Ovary (tissue), 10 donors: ENCODE measurements at places on chromosomes 11 and 22.

GRCh38 chr22:32473388-32473952 lies 1.1 kb upstream of the FBXO7 start:
- peak; percentile 16 for DNase-seq

DNA sequence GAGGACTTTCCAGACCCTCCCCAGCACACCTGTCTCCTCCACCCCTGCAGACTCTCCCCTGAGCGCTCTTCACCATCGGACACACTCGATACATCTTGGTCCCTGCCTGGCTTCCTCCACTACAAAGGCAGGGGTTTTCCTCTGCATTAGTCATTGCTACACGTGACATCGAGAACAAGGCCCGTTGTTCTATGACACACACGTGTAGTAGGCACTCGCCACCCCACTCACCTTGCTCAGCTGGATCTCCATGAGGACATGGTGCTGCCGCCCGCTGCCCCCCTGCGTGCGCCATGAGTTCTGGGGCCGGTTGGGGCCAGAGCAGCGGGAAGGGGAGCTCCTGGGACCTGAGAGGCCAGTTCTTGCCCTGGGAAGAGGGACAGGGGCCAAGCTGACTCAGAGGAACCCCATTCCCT lies 16.7 kb downstream of the ATG2A start:
- DNase-seq: no peak

- DNase-seq: no peak
Observed at GRCh38 chr22:19480789-19481188, 1.1 kb downstream of the CDC45 start.

DNA sequence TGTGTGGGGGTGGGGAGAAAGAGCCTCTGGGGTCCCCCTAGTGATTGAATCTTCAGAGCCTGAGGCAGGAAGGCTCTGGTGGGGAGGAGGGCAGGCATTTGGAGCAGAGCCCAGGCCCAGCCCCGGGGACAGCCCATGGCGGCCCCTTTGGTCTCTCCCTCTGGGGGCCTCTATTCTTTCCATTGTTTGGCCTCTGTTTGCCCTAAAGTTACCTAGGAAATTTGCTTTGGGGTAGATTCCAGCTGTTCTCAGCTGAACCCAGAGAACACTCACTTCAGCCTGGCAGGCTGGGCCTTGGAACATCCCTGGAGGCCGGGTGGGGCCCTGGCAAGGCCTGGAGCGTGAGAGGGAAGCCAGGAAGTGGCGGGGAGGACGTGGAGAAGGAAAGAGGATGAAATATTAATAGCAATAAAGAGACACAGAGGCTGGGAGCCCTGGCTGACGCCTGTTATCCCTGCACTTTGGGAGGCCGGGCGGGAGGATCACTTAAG lies 22.9 kb upstream of the A4GALT start:
- DNase-seq: peak; percentile 86

- no peak for DNase-seq
Observed at GRCh38 chr11:21323617-21324016, 654.2 kb downstream of the NELL1 start.

GRCh38 chr11:57348636-57349313 lies 10.6 kb downstream of the P2RX3 start:
- DNase-seq: no peak

- DNase-seq: peak; percentile 8
Observed at GRCh38 chr11:2665526-2666400, 34.0 kb downstream of the KCNQ1OT1 start.

DNA sequence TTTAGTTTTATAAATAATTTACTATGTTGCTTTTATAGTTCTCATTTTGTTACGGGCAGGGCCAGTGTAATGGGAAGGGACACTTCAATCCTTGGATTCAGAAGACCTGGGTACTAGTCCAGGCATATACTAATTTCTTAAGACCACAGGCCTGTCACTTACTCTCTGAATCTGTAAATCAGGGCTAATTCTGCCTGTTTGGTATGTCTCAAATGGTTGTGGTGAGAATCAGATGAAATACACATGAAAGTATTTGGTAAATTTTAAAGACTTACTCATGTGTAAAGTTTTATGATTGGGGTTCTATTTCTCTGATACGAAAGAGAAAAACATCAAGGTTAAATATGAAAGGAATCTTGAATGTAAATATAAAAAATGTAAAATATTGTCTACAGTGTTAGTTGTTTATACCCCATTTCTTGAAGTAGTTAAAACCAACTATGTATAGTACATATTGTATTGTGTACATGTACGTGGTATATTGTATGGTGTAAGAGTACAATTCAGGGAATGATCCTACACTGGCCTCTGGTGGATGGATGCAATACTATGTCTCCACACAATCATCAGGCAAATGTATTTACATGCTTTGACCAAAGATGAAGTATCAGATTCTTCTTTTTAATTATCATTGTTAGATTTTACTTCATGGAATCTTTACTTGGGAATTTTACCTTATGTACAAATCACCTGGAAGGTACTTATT lies 24.5 kb upstream of the RAG2 start:
- no peak for DNase-seq

GRCh38 chr11:112962579-112963367 lies 1.6 kb downstream of the NCAM1 start:
- DNase-seq: peak; percentile 74

DNA sequence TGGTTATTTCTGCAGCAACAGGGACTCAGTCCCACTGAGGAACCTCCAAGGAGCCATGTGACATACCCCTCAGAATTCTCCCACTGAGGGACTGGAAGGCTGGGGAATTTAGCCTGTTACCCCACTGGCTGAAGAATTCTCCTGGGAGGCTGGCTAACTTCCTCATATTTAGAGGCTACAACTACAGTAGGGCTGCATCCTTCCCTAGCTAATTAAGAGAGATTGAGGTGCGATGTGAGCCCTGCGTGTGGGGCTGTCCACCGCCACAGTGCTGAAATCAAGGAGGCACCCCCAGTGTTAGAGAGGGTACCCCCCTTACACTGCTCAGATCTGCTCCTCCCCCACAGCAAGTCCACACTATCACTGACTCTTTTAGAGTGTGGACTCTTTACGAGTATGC lies 21.1 kb downstream of the EIF3F start:
- no peak for DNase-seq

DNA sequence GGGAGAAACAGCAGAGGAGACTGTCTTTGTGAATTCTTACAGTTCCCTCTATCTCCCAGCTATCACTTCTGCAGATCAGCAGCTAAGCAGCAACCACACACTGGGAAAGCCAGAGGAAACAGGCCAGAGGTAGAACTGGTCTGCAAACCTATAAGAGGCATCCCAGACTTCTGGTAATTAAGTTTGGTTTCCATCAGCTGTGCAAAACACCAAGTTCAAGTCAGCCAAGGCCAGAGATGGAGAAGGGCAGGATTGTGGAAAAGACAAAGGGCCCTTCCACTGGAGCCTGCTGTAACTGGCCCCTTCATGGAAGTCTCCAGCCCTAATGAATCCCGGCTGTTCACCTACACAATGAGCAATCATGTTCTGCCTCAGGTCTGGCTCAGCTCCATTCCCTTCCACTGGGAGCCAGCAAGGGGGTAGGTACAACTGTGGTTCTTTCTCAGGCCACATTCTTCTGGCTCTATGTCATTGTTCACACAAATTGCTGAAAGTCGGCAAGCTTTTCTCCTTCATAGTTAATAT lies 4.6 kb upstream of the PAMR1 start:
- DNase-seq: no peak

DNA sequence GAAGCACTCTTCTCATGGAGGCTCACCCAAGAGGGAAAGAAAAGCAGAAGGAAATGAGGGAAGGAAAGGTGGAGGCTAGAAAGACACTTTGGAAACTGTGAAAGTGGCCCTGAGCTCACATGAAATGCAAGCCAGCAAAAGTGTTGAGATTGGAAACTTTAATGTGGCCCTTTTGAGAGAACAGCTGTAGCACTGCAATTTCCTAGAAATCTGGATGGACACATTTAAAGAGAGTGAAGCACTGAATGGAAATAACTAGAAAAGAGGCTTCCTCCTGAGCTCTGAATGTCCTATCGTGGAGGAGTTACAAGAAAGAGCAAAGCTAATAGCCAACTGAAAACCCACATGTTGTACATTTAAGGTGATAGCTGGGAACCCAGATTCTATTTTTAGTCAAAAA lies 56.0 kb downstream of the LIF start:
- no peak for DNase-seq

GRCh38 chr11:42972741-42973140 lies 339.1 kb upstream of the API5 start:
- DNase-seq: no peak

DNA sequence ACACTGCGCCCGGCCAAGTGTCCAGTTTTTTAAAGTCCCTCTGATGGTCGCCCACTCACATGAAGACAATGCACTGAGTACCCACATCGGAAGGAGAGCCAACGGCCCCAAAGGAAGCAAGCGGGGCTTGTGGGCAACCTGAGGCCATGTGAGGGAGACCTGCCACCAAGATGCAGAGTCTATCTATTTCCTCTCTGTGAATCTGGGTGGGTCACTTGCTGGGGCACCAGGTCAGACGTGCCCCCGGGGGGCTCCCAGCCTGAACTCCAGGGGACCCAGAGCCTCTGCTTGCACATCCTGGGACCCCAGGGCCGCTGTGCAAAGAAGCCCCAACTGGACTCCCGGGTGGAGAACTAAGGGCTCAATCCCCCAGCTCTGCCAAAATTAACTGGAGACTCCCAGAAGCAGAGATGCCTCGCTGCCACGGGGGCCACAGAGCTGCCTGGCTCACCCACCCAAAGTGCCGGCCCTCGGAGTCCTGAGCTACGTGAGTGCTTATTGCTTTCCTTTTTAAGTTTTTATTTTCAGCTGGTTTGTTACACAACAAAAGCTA lies 106.4 kb downstream of the BRD1 start:
- DNase-seq: no peak

GRCh38 chr22:32800158-32800882 lies 1.2 kb upstream of the TIMP3 start:
- no peak for DNase-seq

GRCh38 chr22:40469181-40469580 lies 98.8 kb downstream of the SGSM3 start:
- no peak for DNase-seq

DNA sequence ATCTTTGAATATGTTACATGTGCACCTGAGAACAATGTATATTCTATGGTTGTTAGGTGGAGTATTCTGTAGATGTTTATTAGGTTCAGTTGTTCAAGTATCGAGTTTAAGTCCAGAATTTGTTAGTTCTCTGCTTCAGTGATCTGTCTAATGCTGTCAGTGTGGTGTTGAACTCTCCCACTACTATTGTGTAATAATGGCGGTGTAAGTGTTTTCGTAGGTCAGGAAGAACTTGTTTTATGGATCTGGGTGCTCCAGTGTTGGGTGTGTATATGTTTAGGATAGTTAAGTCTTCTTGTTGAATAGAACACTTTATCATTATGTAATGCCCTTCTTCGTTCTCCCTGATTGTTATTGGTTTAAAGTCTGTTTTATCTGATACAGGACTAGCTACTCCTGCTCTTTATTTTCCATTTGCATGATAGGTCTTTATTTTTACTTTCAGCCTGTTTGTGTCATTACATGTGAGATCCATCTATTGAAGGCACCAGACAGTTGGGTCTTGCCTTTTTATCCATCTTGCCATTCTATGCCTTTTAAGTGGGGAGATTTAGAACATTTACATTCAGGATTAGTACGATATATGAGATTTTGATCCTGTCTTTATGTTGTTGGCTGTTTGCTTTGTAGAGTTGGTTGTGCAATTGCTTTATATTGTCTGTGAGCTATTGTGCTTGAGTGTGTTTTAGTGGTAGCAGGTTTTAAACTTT lies 121.6 kb downstream of the DDX10 start:
- DNase-seq: no peak

- no peak for DNase-seq
Observed at GRCh38 chr11:9060700-9061111, 30.7 kb downstream of the SCUBE2 start.

GRCh38 chr11:78022397-78023396 lies at the start of gene KCTD14:
TSS of gene KCTD14 (minus strand) at chr11:78023276. CDS start at chr11:78023249, 27 bp downstream.
- DNase-seq: peak; percentile 29

DNA sequence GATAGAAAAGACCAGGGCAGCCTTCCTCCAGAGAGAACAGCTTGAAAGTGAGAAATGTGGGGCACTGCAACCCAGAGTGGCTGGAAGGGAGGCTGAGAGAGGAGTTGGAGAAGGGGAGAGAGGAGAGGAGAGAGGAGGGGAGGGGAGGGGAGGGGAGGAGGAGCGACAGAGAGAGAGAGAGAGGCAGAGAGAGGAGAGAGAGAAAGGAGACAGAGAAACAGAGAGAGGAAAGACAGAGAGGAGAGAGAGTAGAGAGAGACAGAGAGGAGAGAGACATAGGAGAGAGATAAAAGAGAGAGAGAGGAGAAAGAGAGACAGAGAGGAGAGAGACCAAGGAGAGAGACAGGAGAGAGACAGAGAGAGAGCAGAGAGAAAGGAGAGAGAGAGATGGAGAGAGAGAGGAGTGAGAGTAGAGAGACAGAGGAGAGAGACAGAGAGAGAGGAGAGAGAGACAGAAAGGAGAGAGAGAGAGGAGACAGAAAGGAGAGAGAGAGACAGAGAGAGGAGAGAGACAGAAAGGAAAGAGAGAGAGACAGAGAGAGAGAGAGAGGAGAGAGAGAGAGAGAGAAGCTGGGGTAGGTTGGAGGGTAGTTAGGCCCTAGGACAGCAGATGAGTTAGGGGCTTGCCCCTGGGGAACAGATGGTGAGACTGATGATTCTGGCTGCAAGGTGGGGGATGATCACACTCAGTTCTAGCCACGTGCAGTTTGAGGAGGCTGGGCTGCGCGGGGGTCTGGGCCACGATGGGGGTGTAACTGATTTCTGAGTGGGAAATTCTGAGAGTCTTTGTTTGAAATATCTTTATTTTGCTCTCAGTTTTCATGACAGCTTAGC lies 8.5 kb upstream of the SCYL1 start:
- DNase-seq: no peak

DNA sequence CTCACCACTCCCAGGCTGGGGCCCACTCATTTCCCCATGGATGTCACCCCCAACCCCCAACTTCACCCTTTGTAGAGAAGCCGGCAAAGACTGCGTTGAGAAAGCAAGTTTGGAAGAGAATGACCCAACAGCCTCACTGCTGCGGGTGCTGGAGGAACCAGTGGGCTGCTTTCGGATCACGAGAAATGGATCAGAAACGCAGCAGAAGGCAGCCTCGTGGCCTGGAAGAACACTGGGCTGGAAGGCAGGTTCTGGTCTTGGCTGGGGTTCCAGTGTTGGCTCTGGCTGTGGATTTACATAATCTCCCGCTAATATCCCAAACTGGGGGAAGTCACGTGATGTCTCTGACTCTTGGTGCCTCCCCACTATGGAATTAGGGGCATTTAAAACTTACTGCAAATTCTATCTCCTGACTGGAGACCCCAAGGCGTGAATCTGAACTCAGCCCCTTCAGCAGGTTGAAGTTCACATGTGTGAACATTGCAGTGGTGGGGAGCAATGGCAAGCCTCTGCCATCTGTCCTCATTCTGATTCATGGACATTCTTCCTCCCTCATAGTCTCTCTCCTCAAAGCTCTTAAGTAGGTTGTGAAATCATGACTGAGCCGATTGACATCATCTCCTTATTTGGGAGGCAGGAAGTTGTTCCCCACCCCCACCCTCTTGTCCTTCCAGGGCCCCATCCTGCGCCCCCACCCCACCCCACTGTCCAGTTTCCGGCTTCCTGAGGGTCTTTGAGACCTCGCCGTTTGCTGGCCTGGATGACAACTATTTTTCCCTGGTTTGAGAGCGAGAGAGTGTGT lies 37.0 kb upstream of the TIMP3 start:
- DNase-seq: peak; percentile 60

- no peak for DNase-seq
Observed at GRCh38 chr11:73818846-73819245, 31.2 kb downstream of the MRPL48 start.
